ENCODE measurements at places on chromosomes 3 and 15. TPM values are rescaled to one million over a fixed set of nuclear protein-coding genes. Genes with fewer than 3 reads are reported as not detected.

- no peak for DNase-seq
- no peaks in the 10 kb centered on the region for H3K36me3 ChIP-seq
- H3K27me3 ChIP-seq, result no peaks in the 10 kb centered on the region
- no peaks in the 10 kb centered on the region for H3K4me1 ChIP-seq
Observed at GRCh38 chr15:37595426-37595970, 338.9 kb upstream of the TMCO5A start.

- no peaks in the 10 kb centered on the region for H3K27me3 ChIP-seq
- no peaks in the 10 kb centered on the region for H3K36me3 ChIP-seq
Observed at GRCh38 chr3:141410408-141410807, 42.1 kb downstream of the ZBTB38 start.

- H3K36me3 ChIP-seq, result no peaks in the 10 kb centered on the region
- H3K4me3 ChIP-seq, result no peak overlapping the region
- no peaks in the 10 kb centered on the region for H3K27me3 ChIP-seq
Observed at GRCh38 chr15:34327906-34328305, 9.7 kb downstream of the SLC12A6 start.

GRCh38 chr3:11583235-11583634 lies 60.5 kb downstream of the VGLL4 start:
- no peaks in the 10 kb centered on the region for H3K27me3 ChIP-seq
- no peaks in the 10 kb centered on the region for H3K36me3 ChIP-seq
- no peaks in the 10 kb centered on the region for H3K4me1 ChIP-seq
- no peak overlapping the region for H3K27ac ChIP-seq

- no peaks in the 10 kb centered on the region for H3K36me3 ChIP-seq
- DNase-seq, result no peak
- no peak overlapping the region for H3K4me3 ChIP-seq
- H3K27ac ChIP-seq, result no peak overlapping the region
Observed at GRCh38 chr15:94582368-94582767, 351.0 kb downstream of the MCTP2 start.

GRCh38 chr15:64444836-64445235 lies 15.5 kb upstream of the ZNF609 start:
- no peak overlapping the region for H3K4me3 ChIP-seq
- peaks cover 25% of the 10 kb centered on the region for H3K4me1 ChIP-seq
- no peaks in the 10 kb centered on the region for H3K27me3 ChIP-seq

The DPPA2 gene
- not detected for total RNA-seq

The MESP2 gene
- 1.3 TPM for total RNA-seq

The GALK2 gene
- total RNA-seq, result 29.0 TPM

The CHDH gene
- total RNA-seq, result 0.28 TPM

The SEC62 gene
- 99.6 TPM for total RNA-seq

The EBLN2 gene
- total RNA-seq, result 5.5 TPM

The HTR3E gene
- not detected for total RNA-seq

The SLC22A14 gene
- total RNA-seq, result not detected
